ENCODE measurements at places on chromosomes 12 and 14.

GRCh38 chr12:79168687-79169086 is 304.1 kb downstream of the SYT1 start:
- no peak for DNase-seq

DNA sequence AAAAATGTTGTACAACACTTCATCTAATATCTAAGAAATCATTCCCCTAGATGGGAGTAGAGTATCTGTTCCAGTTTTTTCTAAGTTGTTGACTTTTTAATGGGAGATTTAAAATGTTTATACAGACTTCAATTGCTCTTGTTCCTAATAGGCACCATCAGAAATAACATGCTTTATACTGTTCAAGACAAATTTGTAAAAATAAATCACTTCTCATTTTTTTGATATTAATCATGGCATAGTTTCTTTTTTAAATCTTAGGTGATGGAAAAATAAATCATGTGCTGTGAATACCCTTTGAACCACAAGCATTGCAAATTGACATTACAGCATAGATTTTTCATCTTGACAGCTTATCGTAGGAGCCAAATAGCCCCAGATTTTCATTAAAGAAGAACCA is 473.5 kb upstream of the MGAT4C start:
- no peak for DNase-seq

- DNase-seq, result no peak
These were observed 75.5 kb upstream of the LRIG3 start for GRCh38 chr12:58995666-58996363.

DNA sequence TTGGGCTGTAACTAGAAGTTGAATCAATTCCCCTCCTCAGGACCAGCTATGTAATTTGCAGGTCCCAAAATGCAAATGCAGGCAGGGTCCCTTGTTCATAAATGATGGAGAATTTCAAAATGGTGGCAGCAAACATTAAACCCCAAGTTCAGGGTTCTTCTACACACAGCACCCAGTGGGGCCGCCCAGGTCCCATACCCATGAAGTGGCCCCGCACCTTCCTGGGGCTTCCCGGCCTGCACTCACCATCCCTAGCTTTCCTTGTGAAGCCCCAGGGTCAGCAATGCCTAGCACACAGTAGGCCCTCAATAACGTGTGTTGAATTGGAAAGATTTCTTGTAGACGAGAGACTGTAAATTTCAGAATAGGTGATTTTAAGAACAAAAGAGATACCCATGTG is 76.0 kb downstream of the NTF3 start:
- DNase-seq, result no peak

DNA sequence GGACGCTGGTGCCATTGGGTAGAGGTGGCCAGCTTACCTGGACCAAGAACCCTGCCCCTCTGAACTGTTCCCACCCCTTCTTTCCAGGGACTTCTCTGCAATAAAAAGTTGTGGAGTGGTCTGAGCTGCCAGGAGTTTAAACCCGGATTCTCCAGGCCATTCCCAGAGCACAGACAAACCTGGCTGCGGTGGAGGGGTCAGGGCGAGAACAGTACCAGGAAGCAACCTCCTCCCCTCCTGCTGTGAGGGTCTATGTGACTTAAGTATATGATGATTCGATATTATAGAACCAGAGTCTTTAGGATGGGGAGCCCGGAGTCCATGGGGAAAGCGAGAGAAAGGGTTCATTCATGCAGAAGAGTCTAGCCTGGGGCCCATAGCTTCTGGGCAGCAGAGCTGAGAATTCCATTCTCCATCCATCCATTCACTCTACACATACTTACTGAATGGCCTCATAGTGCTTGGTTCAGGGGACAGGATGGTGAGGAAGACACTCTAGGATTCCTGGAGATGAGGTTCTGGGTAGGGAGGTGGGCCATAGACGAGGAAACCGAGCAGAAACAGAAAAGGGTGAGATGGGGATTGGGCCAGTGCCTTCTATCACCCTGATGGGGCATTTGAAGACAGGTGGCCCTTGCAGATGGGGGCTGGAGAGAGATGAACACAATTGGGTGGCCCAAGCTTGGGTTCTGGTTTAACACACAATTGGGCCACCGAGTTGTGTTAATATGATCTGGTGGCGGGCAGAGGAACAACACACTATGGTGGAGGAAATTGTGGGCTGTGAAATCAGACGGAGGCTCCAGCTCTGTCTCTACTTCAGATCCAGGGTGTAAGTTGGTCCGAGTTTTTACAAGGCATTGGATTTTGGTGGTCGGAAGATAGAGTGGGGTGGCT is 5.2 kb downstream of the KRT86 start:
- DNase-seq, result no peak

DNA sequence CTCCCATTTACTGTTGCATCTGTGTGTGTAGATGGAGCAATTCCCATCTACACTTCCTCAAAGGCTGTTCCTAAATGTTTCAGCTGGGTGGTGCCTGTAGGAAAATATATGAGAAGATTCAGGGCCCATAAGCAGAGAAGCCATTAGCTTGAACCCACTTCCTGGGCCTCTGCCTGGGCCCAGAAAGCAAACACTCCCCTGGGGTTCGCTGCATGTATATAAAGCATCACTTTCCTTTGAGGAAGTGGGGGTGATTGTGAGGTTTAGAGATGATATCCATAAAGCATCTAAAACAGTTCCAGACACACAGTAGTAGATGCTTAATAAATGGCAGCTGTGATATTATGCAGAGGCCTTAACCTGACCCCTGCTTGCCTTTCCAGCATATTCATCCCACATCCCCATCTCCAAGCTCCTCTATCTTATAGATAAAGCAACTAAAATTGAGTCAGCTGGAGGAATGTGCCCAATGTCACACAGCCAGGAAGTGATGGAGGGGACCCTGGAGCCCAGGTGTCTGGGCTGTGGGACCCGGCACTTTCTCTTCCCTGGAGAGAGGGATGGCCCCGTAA is 280.0 kb upstream of the CRY1 start:
- no peak for DNase-seq

GRCh38 chr12:46105735-46106134 is 115.4 kb upstream of the SCAF11 start:
- DNase-seq, result no peak
